ENCODE measurements at places on chromosomes 3 and 15. TPM values are rescaled to one million over a fixed set of nuclear protein-coding genes. Genes with fewer than 3 reads are reported as not detected.

The TP63 gene
- total RNA-seq = 0.18 TPM

The CYP1A1 gene
- total RNA-seq = 1.5 TPM

The GPR149 gene
- not detected for total RNA-seq

The PDZRN3 gene
- total RNA-seq = not detected

The NDUFB5 gene
- 43.6 TPM for total RNA-seq

The ZBED2 gene
- 0.12 TPM for total RNA-seq

The FBXL2 gene
- 7.2 TPM for total RNA-seq

The FBXL22 gene
- 0.32 TPM for total RNA-seq

The CCDC39 gene
- total RNA-seq = not detected

The GOLGA8G gene
- total RNA-seq = not detected

The LDHAL6B gene
- total RNA-seq = not detected

The LMCD1 gene
- total RNA-seq = 82.1 TPM

The ATP13A5 gene
- total RNA-seq = not detected

The WDR82 gene
- total RNA-seq = 56.9 TPM

The TMC3 gene
- not detected for total RNA-seq

The GNL3 gene
- total RNA-seq = 134 TPM

The RYR3 gene
- 0.05 TPM for total RNA-seq

The PLAAT1 gene
- total RNA-seq = 0.09 TPM

The HDGFL3 gene
- 72.8 TPM for total RNA-seq

The ACP3 gene
- not detected for total RNA-seq

The ITIH1 gene
- not detected for total RNA-seq

The SPATA12 gene
- total RNA-seq = 0.32 TPM

The SLC12A8 gene
- total RNA-seq = 1.8 TPM

The ARGFX gene
- not detected for total RNA-seq

The BFSP2 gene
- not detected for total RNA-seq
